Thymus (tissue), 14 donors: ENCODE measurements at places on chromosomes 4 and X. TPM values are rescaled to one million over a fixed set of nuclear protein-coding genes. Genes with fewer than 3 reads are reported as not detected.

Gene MSMO1
- 19.2 TPM for total RNA-seq

Gene GLOD5
- not detected for total RNA-seq

Gene CSAG1
- total RNA-seq: 0.24 TPM

Gene LNX1
- 1.6 TPM for total RNA-seq

Gene FAM236B
- total RNA-seq: not detected

Gene GC
- total RNA-seq: 0.38 TPM

Gene ASB9
- total RNA-seq: 4.9 TPM

Gene STARD8
- total RNA-seq: 1.9 TPM

Gene TASL
- total RNA-seq: 8.0 TPM

Gene PNMA6F
- total RNA-seq: under 0.01 TPM

Gene CD40LG
- total RNA-seq: 9.2 TPM

Gene PCDH10
- 1.7 TPM for total RNA-seq

Gene RNF128
- total RNA-seq: 0.90 TPM

Gene TMSB15B
- total RNA-seq: 9.1 TPM

Gene SYN1
- 0.52 TPM for total RNA-seq

Gene CENPU
- total RNA-seq: 58.0 TPM

Gene PCDH7
- total RNA-seq: 2.4 TPM

Gene AFAP1
- total RNA-seq: 3.2 TPM

Gene HTRA3
- total RNA-seq: 1.5 TPM

Gene ATP1B4
- total RNA-seq: 0.05 TPM

Gene CT55
- total RNA-seq: not detected

Gene MAGEB2
- total RNA-seq: not detected

Gene IGSF1
- 0.94 TPM for total RNA-seq

Gene PTPN13
- total RNA-seq: 8.9 TPM

Gene EDA2R
- total RNA-seq: 2.2 TPM

Gene MAGEA10
- total RNA-seq: not detected

Gene MPP1
- total RNA-seq: 81.4 TPM

Gene PSAPL1
- 0.09 TPM for total RNA-seq

Gene ADGRG2
- 11.9 TPM for total RNA-seq

Gene TAF7L
- 0.19 TPM for total RNA-seq

Gene MYOZ2
- 0.33 TPM for total RNA-seq

Gene ARSJ
- total RNA-seq: 3.1 TPM

Gene MND1
- total RNA-seq: 32.7 TPM

Gene XAGE1B
- not detected for total RNA-seq

Gene CHRDL1
- 3.3 TPM for total RNA-seq

Gene PHEX
- total RNA-seq: 0.66 TPM

Gene VEGFC
- 1.3 TPM for total RNA-seq
